ENCODE measurements at places on chromosomes 6 and 20.

DNA sequence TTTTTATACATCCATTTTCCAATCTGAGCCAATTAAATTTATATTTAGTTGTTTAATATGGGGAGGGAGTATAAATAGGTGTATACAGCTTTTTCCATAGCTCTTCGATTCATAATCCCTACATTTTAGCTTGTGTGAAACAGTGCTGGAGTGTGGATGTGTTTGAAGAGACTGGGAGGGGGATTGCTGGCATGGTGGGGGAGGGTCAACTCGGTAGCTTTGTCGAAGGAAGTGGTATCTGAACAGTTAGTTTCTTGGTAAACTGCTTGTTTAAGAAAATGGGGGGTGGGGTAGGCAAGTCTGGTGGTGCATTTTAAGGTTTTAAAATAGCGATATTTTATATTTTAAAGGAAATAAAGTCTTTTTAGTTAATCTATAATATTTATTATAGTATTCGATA is 1.4 kb upstream of the LIN28B start:
- DNase-seq = no peak

GRCh38 chr6:85241498-85242052 is 208.3 kb upstream of the NT5E start:
- DNase-seq = no peak

GRCh38 chr6:11974089-11974488 is 38.0 kb upstream of the HIVEP1 start:
- DNase-seq = no peak

GRCh38 chr6:57283106-57283505 is 34.3 kb upstream of the PRIM2 start:
- no peak for DNase-seq

- no peak for DNase-seq
Measured at GRCh38 chr6:80173411-80173810, 66.9 kb downstream of the BCKDHB start.

DNA sequence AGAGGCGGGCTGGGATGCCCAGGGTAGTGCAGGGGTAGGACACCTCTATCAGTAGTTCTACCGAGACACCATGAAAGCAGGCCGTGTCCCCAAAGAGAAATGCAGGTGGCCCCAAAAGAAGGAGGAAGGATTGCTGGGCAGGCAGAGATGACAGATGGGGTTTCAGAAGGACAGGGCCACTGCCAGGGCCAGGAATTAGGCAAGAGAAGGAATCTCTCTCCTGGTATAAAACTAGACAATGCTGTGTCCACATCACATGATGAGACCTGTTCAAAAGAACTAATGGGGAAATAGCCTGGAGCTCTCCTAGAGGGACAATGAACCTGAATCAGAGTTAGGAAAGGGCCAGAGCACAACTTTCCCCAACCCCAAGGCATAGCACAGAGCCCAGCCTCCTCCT is 21.6 kb upstream of the VSX1 start:
- no peak for DNase-seq

GRCh38 chr6:4374216-4374615 is 238.8 kb upstream of the ECI2 start:
- DNase-seq = no peak

GRCh38 chr6:113289166-113289565 is 568.0 kb upstream of the MARCKS start:
- DNase-seq = peak; percentile 55

- no peak for DNase-seq
Measured at GRCh38 chr20:14009208-14009607, 13.9 kb downstream of the MACROD2 start.

DNA sequence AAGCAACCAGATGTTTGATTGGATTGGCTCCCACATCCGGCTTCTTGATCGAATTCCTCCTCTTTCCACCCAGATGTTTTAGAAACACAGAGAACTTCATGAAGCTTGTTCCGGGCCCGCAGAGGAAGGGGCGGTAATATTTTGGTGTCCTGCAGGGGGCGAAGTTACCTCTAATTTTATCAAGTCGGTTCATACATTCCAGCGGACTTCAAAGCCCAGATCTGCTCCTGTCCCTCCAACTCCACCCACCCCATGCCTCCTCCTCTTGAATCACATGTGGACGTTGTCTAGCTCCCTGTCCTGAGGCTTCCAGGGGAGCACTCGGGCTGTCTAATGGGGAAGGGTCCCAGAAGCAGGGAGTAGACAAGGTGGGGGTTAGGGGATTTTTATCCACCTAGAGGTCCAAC is 2.9 kb upstream of the BMP6 start:
- DNase-seq = no peak

- no peak for DNase-seq
Measured at GRCh38 chr6:84061613-84062398, 28.2 kb downstream of the MRAP2 start.
